Stimulated activated CD4-positive, alpha-beta T cell treated with anti-CD3 and anti-CD28 coated beads, Interleukin-1b, Interleukin-23, amount 100 ng/mL, for 1 hour (primary cell): ENCODE measurements at places on chromosomes 2 and 18.

GRCh38 chr2:152548111-152548875, 169.0 kb downstream of the PRPF40A start:
- no peak for DNase-seq

DNA sequence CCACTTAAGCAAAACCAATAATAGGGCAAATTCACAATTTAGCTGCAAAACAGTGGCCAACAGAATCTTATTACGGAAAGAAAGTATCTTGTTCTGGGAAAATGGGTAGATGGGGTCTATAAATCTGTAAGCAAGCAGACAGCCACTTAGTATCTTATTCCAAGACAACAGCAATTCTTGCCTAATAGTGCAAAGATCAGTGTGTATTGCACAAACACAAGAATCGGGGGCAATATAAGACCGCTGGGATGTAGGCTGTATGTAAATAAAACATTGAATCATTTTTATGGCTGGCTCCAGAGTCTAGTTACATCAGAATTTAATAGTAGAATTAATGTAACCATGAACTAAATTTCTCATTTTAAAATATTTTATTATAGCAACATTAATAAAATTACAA, 85.6 kb downstream of the FBXO15 start:
- no peak for DNase-seq

- no peak for DNase-seq
Measured at GRCh38 chr2:138948070-138948539, 167.9 kb upstream of the NXPH2 start.

GRCh38 chr18:50630895-50631294, 71.0 kb downstream of the MAPK4 start:
- DNase-seq: no peak

DNA sequence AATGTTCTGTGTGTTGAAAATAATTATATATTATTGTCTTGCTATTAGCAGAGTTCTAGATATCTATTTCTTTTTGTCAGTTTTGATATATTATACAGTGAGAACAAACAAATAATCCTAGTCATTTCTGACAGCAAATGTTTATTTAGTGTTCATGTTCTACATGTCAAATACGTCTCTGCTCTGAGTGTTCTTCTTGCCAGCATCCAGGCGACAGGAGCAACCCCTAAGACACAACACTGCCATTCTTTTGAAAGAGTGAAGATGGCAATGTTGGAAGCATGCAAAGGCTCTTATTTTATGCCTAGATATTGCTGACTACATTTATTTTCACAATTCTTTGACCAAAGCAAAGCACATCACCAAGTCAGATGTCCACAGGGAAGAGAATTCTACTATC, 1556.6 kb upstream of the TMEFF2 start:
- DNase-seq: no peak

GRCh38 chr2:43191947-43192516, 34.4 kb downstream of the ZFP36L2 start:
- no peak for DNase-seq

DNA sequence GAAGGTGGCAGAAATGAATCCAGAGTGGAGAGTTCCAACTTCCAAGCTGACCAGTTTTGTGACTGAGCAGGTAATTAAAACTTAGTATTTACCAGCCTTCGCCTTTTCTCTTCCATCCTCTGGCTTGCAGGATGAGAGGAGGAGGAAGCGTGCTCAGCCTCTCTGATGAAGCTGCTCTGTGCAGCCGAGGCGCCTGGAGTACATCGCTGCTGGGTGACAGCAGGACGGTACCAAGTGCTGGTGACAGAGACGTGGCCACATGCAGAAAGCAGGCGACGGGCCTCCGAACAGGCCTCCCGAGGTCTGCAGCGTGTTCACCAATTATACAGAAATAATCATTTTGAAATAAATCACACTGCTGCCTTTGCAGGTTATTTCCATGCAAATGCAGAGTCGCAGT, 95.0 kb downstream of the MBP start:
- no peak for DNase-seq

DNA sequence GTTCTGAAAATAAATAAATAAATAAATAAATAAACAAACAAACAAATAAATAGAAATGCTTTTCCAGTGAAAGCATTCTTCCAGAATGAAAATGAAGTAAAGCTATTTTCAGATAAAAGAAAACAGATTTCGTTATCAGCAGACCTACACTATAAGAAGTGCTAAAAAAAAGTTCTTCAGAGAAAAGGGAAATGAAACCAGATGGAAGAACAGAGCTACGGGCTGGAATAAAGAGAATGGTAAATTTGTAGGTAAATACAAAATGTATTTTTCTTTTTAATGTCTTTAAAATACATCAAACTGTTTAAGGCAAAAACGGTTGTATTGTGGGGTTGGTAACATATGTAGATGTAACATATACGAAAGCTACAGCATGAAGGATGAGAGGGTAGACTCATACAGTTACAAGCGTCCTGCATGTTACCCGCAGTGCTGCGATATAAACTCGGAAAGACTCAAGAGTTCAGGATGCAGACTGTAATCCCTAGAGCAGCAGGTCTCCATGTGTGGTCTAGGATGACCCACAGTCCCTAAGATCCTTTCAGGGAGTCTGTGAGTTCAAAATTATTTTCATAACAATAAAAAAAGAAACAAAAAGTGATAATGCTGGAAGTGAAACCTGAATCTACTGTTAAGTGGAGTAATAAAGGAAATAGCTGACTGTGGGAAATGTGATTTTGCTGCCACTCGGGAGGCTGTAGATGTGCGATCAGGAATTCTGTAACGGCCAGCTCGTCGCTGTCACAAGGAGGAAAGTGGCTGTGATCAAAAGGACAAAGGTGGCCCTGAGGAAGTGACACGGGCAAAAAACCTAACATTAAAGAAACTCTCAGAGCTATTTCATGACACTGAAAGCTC, 5.3 kb upstream of the RAB12 start:
- no peak for DNase-seq

- DNase-seq: no peak
Measured at GRCh38 chr2:199392363-199392762, 65.4 kb downstream of the SATB2 start.

DNA sequence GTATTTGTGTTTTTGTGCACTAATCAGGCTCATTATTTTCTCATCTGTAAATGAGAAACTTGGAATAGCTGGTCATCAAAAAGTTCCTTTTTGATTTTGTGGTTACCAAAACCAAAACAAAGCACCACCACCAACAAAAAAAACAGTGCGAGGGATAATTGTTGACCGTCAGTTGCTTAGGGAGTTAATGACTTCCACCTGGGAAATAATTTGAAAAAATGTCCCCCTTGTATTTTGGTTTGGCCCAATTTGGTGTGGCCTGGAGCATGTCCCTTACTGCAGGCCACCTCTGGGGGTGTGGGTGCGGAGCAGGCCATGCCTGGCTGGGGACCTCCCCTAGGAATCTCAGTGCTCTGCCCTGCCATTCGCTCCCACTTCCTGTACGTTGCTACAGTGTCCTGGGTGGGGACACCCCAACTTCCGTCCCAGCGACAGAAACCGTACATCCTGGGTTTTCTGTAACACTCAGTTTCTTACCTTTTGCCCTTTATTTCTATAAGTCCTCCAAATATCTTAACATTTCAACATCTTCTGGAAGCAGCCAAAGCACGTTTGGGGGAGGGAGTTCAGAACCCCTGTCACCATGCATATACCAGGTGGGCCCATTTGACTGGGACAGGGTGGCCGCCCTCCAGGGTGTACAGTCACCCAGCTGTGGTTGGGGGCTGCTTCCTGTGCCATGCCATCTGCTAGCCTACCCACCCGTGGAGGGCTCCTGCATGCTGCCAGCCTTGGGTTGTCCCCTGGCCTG, 31.3 kb downstream of the NCK2 start:
- no peak for DNase-seq

DNA sequence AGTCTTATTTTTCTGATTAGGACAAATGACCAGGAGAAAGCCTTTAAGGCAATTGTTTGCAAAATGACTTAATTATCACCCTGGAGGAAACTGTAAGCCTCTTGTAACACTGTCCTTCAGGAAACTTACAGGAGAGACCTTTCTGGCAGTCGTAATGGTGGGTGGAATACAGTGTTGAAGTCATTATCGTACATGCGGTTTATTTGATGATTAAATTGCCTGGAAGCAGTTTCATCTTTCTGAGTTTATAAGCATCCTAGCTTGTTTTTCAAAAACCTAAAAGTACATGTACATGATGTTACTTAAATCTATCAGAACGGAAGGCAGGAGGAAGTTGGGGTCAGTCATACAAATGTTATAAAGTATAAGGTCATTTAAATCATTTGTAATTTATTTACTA, 86.2 kb upstream of the RAB27B start:
- DNase-seq: no peak

DNA sequence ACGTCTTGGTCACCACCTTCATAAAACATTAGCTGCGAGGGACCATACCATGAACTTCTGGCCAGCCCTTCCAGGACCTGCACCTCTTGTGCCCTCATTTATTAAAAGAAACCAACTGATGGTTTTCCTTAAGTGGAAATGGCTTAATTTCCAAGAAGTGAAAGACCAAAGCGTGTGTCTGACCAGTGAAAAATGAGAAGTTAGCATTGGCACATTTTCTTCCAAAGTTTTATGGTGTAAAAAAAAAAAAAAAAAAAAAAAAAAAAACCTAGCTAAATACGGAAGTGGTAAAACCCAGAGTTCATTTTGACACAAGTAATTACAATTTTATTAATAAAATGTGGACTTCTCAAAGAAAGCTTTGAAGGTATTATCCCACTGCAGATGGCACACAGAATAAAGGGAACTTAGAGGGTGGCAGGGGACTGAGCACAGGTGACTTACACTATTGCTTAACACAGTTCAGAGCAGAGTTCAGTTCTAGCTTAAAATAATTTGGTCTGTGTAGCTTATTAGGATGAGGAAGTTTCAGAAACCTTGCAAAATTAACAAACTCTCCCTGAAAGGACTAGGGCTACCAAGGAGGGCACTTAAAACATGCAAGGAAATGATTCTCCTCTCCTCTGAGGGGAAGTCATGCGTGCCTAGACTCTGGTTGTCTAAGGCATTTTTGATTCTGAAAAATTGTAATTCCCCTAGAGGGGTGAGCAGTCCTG, 42.2 kb upstream of the EPG5 start:
- no peak for DNase-seq
